ENCODE measurements at places on chromosomes 3 and 15.

DNA sequence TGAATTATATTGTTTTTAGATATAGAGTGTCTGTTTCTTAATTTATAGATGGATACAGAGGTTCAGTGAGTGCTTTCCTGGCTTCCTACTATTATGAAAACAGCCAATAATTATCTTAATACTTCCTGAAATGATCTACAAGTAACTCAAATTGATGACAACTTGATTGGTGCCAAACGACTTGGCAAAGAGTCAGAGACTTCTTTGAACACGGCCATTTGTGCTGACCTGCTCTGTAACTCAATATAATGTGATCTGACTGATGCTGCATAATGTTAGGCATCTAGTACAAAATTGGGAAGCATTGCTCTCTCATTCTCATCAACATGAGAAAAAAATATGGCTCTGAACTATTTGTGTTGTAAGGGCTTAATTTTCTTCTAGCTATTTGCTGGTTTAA lies 193.9 kb downstream of the DIPK2A start:
- no peak for DNase-seq

DNA sequence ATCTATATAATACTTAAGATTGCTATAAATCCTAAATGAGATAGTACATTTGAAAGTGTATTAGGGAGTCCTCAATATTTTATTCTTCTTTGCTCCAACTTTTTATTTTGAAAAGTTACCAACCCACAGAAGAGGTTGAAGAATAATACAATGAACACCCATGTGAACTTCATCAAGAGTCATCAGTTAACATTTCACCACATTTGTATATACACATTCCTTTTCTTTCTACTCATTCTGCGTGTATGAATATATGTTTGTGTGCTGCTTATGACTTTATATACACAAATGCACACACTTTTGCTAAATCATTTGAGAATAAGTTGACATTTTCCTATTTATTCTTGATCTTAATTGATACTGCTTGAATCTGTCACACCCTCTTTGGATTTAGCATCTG lies 193.3 kb upstream of the CGNL1 start:
- DNase-seq, result no peak

- peak; percentile 61 for DNase-seq
Observed at GRCh38 chr15:67303490-67304363, 49.1 kb downstream of the IQCH start.

GRCh38 chr3:98223907-98224672 lies 40.0 kb upstream of the OR5H6 start:
- no peak for DNase-seq

GRCh38 chr3:88082854-88083253 lies 23.8 kb downstream of the ZNF654 start:
- DNase-seq, result no peak

- DNase-seq, result no peak
Observed at GRCh38 chr3:21524133-21524532, 226.9 kb downstream of the ZNF385D start.

DNA sequence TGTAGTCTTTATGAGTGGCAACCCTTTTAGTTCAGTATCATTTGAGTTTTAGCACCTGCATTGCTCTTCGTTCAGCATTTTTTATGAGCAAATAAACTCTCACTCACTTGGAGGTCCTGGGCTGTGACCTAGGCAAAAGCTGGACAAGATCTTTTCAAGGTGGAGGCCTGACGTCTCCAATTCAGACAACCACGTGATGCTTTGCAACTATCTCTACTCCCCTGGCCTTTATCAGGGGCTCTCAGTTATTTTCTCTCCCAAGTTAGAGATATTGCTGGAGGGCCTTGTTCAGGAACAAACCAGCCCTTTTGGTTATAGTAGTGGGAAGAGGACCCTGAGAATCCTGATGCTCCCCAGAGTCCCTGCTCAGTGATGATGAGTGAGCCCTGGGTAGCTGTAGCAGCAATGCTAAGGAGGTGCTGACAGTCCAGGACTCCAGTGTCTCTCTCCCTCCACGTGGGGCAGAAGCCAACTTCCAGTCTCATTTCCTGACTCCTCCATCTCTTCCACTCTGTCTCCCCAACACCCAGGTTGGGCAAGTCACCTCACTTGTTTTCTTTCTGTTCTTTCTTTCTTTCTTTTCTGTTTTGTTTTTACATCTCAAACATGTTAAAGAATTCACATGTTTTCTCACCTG lies 30.4 kb downstream of the HAPLN3 start:
- DNase-seq, result no peak

DNA sequence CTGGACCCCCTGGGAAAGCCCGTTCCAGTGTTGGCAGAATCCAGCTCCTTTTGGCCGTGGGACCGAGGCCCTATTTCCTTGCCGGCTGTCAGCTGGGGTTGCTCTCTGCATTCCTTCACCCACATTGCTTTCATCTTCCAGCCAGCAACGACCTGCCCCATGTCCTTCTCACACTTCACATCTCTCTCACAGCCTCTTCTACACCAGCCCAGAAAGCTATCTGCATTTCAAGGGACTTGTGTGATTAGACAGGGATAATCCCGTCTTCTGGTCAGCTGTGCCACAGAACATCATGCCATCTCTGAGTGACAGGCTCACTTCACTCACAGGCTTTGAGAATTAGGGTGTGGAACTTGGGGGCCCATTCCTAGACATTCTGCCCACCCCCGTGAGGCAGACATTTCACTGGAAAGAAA lies 16.4 kb downstream of the EFCC1 start:
- no peak for DNase-seq

GRCh38 chr3:185739264-185739701 lies 85.6 kb downstream of the IGF2BP2 start:
- no peak for DNase-seq

DNA sequence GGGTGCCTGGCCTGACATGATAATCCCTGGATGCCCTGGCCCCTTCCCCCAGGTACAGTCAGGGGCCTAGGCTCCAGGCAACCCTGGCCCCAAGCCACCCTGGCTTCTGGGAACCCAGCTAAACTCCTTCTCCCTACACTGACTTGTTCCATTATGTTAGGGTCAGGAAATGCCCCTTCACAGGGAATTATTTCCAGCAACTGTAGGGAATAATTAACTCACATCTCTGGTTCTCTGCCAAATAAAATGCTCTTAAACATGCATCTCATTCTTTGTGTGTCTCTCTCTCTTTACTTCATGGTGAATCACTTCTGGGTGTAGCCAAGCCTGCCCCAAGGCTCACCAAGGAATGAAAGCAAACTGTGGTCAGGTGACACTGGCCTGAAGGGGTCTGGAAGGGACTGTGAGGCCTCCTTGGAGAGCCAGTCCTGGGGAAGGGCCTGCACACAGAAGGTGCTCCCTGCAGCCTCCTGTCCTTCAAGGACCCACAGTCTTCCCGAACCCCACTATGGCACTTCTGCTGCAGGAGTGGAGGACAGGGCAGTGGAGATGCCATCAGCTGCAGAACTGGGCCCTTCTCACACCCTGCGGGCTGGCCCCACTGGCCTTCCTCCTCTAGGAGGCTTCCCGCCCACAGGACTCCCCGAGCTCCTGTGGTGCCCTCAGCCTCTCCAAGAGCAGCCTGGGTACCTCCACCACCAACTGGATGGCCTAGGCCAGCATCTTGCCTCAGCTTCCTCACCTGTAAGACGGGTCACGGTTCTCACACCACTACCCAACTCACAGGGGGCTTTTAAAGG lies 17.6 kb downstream of the TKT start:
- peak; percentile 98 for DNase-seq

- DNase-seq, result no peak
Observed at GRCh38 chr3:115187149-115187757, 40.2 kb upstream of the ZBTB20 start.

GRCh38 chr15:90047956-90048575 lies 46.9 kb downstream of the ZNF710 start:
- DNase-seq, result no peak

DNA sequence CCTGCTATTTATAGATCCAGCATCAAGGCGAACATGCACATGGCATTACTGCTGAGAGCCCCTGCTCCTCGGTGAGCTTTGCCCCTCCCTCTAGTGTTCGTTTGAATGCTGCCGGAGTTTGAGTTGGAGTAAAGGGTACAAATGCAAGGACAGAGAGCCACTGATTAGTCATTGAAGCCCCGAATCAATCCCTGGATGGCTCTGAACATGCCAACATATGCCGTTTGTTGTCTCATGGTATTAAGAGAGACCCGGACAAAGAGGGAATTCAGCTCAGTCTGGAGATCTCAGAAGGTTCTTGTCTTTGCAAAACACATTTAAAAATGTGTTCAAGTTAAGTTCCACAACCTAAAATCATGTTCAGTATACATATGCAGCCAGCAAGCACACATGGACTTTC lies 789.2 kb upstream of the NR2F2 start:
- no peak for DNase-seq

DNA sequence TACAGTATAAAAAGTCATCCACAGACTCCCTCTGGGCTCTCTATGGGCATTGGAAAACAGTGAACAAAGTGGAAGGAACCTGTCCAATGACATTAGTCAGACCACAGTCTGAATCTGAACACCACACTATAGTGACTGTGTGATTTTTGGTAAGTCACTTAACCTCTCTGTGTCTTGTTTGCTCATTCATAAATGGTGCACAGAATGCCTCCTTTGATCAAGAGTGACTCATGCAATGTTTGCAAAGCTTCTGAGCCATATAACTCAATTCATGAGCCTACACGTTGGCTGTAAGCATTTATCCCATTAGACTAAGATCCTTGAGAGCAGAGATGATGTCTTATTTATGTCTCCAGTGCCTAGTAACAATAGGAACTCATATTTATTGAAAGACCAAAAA lies 46.7 kb downstream of the SV2B start:
- no peak for DNase-seq

DNA sequence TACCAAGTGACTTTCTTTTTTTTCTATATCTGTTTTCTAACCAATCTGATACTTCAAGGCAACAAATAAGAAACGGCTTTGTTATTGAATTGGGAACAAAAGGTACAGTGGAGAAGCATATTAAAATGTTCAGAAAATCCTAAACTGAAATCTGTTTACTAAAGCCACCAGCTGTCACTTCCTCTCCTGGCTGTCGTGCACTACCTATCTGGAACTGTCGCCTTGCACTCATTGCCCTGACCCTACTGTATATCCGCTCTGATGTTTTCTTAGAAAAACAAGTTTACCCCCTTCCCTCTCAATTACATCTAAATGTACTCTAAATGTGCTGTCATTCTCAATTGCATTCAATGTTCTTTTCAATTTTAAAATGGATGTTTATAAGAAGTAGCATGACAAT lies 439.8 kb upstream of the ARRDC4 start:
- DNase-seq, result no peak

GRCh38 chr3:160170409-160171370 lies 54.5 kb upstream of the C3orf80 start:
- DNase-seq, result no peak

GRCh38 chr3:150901793-150902192 lies 3.4 kb downstream of the MINDY4B start:
- DNase-seq, result no peak

All from kidney tubule cell (primary cell).